ENCODE measurements at places on chromosomes 16 and 17.
A peak's percentile ranks its signal among the peaks of the same experiment; 100 is the strongest.

DNA sequence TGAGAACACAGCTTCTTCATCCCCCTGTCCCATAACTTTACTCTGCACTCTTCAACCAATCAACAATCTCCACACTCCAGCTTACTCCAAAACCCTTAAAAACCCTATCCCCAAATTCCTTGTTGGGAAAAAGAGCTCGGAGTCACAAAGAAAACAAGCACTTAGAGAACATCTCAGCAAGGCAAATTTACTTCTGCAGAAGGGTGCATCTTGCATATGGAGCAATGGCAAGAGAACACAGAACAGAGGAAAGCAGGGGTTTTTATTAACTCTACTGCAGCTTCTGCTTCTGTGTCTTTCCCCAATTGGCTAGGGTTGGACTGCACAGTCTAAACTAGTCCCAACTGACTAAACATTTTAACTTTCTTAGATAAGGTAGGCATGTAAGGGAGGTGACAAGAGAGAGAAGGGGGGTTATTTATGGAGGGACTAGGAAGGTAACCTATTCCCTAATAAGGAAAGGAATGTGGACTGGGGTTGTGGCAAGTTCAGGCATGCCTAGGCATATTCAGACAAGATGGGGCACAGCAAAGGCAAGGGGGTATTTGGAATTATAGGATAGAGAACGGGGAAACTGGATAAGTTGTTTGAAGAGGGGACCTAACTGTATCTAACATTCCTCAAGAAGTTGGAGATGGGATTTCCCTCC, 125.5 kb downstream of the CACNG3 start:
- DNase-seq, result no peak

DNA sequence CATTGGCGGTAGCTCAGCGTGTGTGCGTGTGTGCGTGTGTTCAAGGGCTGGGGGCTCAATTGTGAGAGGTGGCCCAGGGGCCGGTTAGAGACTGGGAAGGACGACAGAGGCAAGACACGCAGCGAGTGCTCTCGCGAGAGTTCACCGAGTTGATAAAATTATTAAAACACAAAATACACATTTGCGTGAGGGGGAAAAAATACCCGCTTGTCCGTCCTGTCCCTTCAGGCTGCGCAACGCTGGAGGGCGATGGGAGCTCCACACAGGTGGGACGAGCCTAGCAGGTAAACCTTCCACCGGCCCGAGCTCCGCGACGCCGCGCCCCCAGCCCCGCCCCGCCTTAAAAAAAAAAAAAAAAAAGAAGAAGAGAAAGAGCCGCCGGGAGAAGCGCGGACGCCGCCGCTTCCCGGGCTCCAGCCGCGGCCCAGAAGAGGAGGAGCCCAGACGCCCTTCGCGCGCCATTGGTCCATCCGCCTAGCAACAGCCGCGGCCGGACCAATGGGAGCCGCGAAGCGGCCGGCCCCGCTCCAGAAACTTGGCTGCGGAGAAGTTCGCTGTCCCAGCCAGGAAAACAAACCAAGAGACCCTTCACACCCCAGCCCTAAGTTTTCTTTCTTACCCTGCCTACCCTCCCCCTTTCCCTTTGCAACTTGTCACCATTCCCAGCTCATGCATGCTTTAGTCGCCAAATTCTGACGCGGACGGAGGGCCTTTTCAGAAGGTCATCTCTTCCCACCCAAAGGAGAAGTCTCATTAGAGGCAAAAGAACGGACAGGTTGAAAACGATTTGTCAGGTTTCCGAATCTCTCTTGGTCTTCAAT, 169.9 kb upstream of the MAF start:
- DNase-seq, result peak; percentile 92

GRCh38 chr17:62801553-62802114, 6.5 kb downstream of the MARCHF10 start:
- DNase-seq, result no peak

GRCh38 chr17:82204831-82205719, 7.6 kb downstream of the CCDC57 start:
- no peak for DNase-seq

DNA sequence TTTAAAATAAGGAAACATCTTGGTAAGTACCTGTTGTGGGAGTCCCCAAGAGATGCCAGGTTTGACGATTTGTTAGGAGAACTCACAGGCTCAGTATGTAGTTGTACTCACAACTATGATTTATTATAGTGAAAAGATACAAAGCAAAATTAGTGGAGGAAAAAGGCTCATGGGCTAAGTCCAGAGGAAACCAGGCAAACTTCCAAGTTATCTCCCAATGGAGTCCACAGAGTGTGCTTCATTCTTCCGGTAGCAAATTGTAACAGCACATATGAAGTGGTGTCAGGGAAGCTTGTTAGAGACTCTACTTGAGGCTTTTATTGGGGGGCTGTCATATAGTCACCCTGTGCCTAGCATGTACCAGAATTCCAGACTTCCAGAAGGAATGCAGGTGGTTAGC, 2.3 kb downstream of the DDX19A start:
- DNase-seq, result no peak

GRCh38 chr16:66375451-66375850, 9.0 kb downstream of the CDH5 start:
- DNase-seq, result no peak

DNA sequence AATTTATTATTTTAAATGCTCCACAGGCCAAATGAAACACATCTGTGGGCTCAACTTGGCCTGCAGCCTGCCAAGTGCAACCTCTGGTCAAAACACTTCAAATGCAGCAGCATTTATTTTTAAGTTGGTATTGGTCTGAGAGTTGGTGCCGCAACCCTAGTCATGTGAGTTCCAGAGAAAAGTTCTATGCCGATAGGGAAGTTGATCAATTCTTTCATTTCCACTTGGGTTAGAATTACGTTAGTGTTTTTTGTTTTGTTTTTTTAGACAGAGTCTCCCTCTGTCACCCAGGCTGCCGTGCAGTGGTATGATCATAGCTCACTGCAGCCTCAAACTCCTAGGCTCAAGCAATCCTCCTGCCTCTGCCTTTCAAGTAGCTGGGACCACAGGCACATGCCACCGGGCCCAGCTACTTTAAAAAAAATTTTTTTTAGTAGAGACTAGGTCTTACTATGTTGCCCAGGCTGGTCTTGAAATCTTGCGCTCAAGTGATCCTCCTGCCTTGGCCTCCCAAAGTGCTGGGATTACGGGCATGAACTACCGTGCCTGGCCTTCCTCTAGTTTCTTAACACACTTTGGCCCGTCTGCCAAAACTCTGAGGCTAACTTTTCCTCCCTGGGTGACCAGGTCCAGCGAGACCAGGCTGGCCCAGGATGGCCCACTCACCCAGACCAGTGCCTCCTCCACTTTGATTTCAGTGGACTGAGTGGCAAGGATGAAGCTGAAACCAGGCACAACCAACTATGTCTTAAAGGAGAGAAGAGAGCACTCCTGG, 221.1 kb downstream of the MRTFB start:
- DNase-seq, result peak; percentile 43

GRCh38 chr16:49543631-49543946, 170.0 kb downstream of the C16orf78 start:
- no peak for DNase-seq

DNA sequence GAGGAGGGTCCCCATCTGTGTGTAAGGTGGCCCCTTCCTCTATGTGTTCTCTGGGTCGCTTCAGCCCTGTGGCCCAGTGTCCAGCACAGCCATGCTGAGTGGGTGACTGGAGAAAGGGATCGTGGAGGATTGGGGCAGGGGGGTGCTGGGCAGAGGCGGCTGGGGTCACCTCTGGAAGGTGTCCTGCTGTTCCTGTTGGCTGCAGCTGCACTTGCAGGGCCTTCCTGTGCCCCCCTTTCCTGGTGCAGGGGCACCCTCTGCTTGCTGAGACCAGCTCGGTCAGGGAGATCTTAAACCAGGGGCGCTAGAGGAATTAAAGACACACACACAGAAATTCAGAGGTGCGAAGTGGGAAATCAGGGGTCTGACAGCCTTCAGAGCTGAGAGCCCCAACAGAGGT, 11.1 kb downstream of the IL32 start:
- no peak for DNase-seq

DNA sequence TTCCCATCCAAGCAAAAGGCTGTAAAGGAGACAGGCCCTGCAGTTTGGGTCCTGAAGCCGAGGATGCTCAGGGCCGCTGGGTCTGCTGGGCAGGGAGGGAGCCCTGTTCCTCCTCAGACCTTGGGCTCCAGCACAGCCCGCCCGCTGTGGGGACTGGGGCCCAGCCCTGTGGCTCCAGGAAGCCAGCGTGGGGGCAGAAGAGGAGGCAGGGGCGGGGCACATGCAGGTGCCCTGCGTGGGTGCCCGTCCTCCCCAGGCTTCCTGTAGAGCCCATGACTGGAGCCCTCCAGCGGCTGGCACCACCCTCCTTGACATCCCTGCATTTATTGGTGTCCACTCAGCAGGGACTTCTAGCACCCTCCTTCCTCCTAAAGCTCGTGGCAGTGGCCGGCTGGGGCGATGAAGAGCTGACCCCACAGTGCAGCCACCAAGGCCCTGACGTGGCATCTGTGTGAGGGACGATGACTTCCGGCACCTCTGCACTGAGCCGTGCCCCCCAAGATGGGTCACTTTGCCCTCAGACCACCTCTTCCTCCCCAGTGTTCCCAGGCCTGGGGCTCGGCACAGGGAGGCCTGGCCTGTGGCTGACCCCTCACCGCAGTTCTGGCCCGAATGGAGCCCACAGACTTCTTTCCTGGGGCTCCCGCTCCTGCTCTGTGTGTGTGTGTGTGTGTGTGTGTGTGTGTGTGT, 9.9 kb downstream of the PRSS27 start:
- DNase-seq, result no peak

DNA sequence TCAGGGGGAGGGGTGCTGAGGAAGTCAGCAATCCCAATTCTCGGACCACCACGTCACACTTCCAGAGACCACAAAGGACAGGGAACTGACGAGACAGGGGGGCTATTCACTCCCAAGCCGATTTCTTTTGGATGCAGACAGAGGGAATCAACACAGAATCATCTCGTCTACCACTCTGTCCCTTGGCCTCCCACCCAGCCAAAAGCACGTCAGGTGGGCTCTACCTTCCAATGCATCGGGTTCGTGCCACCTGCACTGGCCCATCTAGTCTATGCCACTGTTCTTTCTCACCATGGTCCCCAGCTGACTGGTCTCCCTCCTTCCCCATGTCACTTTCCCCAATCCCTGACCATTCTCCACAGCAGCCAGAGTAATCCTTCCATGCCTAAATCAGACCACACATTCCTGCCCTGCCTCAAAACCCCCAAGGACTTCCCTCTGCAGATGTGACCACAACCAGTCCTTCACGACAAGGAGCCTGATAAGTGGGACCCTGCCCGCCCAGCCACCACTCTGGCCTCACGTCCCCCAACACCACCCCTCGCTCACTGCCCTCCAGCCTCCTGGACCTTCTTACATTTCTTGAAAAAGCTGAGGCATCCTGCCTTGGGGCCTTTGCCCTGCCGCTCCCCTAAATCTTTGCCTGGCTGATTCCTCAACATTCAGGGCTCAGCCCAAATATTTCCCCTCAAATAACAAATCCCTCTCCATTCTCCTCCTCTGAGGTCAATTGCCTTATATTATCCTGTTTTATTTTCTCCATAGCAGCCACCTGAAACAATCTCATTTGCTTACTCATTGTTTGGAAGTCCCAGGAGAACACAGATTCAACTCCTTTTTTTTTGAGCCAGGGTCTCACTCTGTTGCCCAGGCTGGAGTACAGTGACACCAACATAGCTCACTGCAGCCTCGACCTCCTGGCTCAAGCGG, 70.4 kb downstream of the IL21R start:
- DNase-seq, result no peak

DNA sequence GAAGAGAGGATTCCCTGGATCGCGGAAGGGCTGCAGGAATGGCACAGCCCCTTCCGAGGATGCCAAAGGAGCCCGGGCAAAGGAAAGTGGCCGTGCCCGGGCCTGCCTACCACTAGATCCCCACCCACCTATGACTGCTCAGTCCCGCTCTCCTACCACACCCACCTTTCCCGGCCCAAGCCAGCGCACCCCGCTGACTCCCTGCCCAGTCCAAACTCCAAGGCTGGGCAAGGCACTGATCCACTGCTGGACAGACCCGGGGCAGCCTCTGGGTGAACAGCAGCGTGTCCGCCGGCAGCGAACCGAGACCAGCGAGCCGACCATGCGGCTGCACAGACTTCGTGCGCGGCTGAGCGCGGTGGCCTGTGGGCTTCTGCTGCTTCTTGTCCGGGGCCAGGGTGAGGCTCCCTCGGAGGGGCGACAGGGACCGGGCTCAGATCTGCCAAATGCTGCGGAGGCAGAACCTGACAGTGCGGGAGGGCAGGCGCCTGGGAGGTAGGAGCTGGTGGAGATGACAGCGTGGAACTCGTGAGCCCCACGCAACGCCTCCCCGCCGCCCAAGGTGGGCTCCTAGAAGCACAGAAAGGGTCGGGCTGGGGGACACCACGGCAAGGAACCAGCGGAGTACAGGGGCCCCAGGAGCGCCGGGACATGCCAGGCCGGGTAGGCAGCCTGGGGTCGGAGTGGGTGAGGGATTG, at the start of gene CES2:
Gene CES2 (plus strand): TSS at position 203 of the 698 bp plus-strand sequence. CDS start 120 bp downstream, at position 323.
- no peak for DNase-seq

- no peak for DNase-seq
Measured at GRCh38 chr16:84521497-84521770, 17.0 kb upstream of the MEAK7 start.

GRCh38 chr17:76542984-76543383, 3.1 kb downstream of the PRCD start:
- no peak for DNase-seq

DNA sequence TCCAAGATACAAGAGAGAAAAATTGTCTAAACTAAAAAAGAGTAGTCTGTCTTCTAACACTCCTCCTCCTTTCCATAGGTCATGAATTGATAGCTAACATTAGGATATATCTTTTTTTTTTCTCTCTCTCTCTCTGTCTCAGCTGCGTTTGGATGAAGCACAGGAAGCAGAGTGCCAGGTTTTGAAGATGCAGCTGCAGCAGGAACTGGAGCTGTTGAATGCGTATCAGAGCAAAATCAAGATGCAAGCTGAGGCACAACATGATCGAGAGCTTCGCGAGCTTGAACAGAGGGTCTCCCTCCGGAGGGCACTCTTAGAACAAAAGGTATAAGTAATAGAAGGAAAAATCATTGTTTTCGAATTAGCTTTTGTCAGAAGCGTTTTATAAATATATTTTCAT, 32.9 kb downstream of the ABHD15 start:
- no peak for DNase-seq

DNA sequence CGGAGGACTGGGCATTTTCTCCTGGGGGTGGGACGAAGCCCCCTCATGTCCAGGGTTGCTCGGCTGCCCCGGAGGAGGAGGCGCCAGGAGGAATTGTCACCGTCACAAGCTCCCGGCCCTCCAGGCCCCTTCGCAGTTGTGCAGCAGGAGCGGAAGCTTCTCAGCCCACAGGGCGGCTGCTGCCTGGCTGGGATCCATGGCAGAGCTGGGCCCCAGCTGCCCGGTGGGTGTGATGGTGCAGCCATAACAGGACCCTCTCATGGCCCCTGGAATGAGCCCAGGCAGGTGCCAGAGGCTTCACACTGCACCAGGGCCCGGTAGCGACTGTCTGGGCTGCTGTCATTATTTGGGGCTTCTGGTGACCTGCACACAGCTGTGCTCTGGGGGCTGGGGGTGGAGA, 54.9 kb upstream of the GNG13 start:
- no peak for DNase-seq

- DNase-seq, result peak; percentile 42
Measured at GRCh38 chr17:14299280-14300141, 1.4 kb upstream of the HS3ST3B1 start.

GRCh38 chr16:85821390-85822135, 22.1 kb downstream of the COX4I1 start:
- DNase-seq, result peak; percentile 98

- no peak for DNase-seq
Measured at GRCh38 chr17:27621942-27622559, 8.9 kb upstream of the LGALS9 start.
